Spleen (tissue), 13 donors: ENCODE measurements at places on chromosomes 2 and 18. TPM values are rescaled to one million over a fixed set of nuclear protein-coding genes. Genes with fewer than 3 reads are reported as not detected.

- H3K4me1 ChIP-seq, result no peaks in the 10 kb centered on the region
- H3K27me3 ChIP-seq, result no peaks in the 10 kb centered on the region
- H3K4me3 ChIP-seq, result no peak overlapping the region
- H3K36me3 ChIP-seq, result no peaks in the 10 kb centered on the region
- DNase-seq, result no peak
These were observed 49.5 kb downstream of the CHST9 start for GRCh38 chr18:27135504-27136207.

- no peak overlapping the region for H3K4me3 ChIP-seq
- H3K36me3 ChIP-seq, result no peaks in the 10 kb centered on the region
- H3K27ac ChIP-seq, result no peak overlapping the region
- DNase-seq, result no peak
These were observed 71.4 kb downstream of the NAB1 start for GRCh38 chr2:190720276-190720675.

GRCh38 chr18:53148123-53148522 lies 808.1 kb downstream of the DCC start:
- H3K4me3 ChIP-seq, result no peak overlapping the region
- H3K27me3 ChIP-seq, result no peaks in the 10 kb centered on the region
- no peaks in the 10 kb centered on the region for H3K36me3 ChIP-seq
- DNase-seq, result no peak

DNA sequence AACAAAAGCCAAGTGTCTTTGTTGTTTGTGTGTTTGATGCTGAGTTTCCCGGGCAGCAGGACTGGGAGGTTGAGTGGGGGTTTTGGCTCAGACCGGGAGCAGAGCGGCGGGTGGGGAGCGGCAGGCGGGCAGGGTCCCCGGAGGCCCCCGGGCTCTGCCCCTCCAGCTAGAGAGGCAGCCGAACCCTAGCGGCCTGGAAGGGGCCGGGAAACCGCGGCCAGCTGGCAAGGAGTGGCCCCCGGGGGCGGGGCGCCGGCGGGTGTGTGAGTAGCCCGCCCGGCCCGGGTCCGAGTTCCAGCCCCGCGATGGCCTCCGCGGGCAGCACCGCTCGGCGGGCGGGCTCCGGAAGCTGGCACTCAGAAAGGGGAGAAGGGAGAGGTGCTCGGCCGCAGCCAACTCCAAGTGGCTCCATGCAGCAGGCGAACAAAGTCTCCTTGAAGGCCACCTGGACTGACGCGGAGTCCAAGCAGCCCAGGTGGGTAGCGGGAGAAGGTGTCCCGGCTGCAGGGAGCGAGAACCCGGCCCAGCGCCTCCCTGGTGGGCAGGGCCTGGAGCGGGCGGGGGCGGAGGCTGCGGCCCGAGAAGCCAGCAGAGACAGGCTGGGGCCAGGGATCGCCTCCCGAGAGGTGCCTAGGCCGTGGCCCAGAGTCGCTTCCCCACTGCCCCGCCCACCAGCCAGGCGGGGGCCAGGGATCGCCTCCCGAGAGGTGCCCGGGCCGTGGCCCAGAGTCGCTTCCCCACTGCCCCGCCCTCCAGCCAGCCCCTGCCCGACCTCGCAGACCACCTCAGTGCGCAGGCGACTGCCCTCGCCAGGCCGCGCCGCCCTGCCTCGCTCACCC lies at the start of gene ANKRD53:
ANKRD53 (plus strand) TSS at position 290 of the 839 bp plus-strand sequence; CDS start at position 306, 16 bp downstream.
- H3K36me3 ChIP-seq, result no peaks in the 10 kb centered on the region
- no peaks in the 10 kb centered on the region for H3K27me3 ChIP-seq
- peak within 1 kb of the TSS; percentile 56 for H3K4me3 ChIP-seq
- peaks cover 22% of the 10 kb centered on the region for H3K4me1 ChIP-seq
- DNase-seq, result peak; percentile 86
- peak within 1 kb of the TSS; percentile 88 for H3K27ac ChIP-seq

GRCh38 chr2:127810156-127810618 lies 784 bp downstream of the WDR33 start:
- H3K27ac ChIP-seq, result peak overlapping the region; percentile 79
- H3K27me3 ChIP-seq, result no peaks in the 10 kb centered on the region
- no peak for DNase-seq
- peaks cover 63% of the 10 kb centered on the region for H3K4me1 ChIP-seq
- peak overlapping the region; percentile 82 for H3K4me3 ChIP-seq
- H3K36me3 ChIP-seq, result no peaks in the 10 kb centered on the region

The EPB41L3 gene
- 49.7 TPM for total RNA-seq

The SPATS2L gene
- 84.7 TPM for total RNA-seq

DNA sequence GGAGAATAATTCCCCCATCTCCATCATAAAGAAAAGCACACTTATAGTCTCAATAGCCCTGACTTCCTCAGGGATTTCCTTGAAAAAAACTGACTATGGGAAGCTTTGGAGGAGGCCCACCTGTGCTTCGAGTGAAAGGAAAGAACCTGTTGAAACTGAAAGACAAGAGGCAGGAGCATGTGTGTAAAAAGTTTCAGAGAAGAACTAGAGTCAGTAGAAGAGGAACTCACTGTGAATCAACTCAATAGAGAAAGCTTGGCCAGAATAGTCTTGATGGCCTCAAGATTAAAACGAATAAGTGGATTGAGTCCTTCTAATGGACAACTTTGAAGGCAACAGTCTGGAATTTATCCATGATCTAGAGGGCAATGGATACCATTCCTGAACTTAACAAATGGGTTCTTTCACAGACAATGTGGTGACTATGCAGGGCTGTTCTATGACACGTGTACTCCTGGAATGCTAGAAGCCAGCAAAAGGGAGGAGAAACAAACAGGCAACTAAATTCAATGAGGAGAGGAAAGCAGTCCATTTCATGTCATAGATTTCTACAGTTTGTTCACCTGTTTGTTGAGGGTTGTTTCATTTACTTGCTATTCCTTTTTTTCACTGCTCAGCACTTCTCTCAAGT lies 442.3 kb downstream of the GRB14 start:
- H3K27me3 ChIP-seq, result no peaks in the 10 kb centered on the region
- H3K36me3 ChIP-seq, result no peaks in the 10 kb centered on the region
- H3K27ac ChIP-seq, result no peak overlapping the region

DNA sequence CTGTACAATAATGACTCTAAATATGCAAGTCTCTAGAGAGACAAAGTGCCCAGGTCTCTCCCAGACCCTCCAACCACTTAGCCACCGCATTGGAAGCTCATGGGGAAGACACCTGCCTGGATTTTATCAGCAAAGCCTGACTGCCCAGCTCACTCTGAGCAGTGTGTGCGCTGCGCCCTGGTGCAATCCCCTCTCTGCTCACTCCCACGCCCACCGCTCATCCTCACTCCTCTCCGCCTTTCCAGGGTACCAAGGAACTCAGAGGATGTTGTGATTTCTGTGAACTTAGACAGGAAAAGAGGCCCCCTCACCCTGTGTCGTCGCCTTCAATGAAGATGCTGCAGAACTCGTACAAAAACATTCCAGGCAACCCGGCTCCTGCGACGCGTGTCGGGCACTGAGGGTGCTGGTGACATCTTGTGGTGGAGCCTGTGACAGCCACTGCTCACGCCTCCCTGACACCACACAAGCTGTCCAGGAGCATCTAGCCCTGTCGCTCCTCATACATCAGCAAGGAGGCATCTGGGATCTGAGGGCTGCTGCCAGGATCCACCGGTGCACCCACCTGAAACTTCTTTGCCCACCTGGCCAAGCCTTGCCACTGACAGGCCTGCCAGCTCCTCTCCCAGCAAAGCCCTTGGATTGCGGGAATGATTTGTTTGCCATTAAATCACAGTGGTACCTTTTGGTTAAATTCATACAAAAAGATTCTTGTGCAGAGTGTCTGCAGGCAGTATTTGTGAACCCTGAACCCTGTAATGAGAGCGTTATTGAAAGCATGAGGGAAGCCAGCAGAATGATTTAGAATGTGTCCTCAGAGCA lies 220.4 kb downstream of the ZNF516 start:
- H3K4me1 ChIP-seq, result no peaks in the 10 kb centered on the region
- no peaks in the 10 kb centered on the region for H3K27me3 ChIP-seq
- H3K36me3 ChIP-seq, result no peaks in the 10 kb centered on the region
- no peak overlapping the region for H3K27ac ChIP-seq
- DNase-seq, result no peak
- no peak overlapping the region for H3K4me3 ChIP-seq

The SERPINB13 gene
- not detected for total RNA-seq

DNA sequence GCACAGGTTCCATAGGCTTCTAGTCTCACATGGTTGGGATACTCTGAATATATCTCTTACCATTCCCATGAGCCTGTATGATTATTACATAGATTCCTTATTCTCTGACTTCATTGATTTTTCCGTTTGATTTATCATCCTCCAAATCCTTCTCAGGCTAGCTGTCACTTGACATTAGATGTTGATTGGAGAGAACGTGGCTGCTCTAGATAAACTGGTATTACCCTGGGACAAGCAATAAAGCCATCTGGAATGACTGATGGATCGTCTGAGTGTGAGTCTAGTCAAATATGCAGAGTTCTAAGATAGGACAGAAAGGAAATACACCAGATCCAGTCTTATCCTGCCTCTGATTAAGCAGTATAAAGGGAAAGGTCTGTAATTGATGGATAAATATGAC lies 325.6 kb upstream of the EPHA4 start:
- no peak overlapping the region for H3K4me3 ChIP-seq
- H3K4me1 ChIP-seq, result no peaks in the 10 kb centered on the region
- H3K27ac ChIP-seq, result no peak overlapping the region
- DNase-seq, result no peak
- H3K36me3 ChIP-seq, result no peaks in the 10 kb centered on the region
- no peaks in the 10 kb centered on the region for H3K27me3 ChIP-seq

The SERPINB4 gene
- total RNA-seq, result not detected

DNA sequence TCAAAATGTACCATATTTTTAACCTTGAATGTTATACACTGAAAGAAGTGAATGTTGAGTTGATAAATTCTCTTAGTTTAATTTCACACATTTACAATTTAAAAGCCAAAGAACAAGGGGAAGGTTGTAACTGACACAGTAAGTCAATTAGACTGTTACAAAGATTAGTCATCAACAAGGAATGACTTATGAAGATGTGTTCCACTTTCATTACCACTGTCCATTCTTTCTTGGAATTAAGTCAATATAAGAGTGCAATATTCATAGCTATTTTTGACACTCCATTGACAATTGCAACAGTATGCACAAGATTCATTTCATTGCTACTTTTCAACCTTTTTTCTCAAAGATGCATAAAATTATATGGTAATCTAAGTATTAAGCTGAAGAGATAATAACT lies 291.3 kb downstream of the RIT2 start:
- H3K4me3 ChIP-seq, result no peak overlapping the region
- no peak overlapping the region for H3K27ac ChIP-seq
- no peak for DNase-seq
- H3K36me3 ChIP-seq, result no peaks in the 10 kb centered on the region
- no peaks in the 10 kb centered on the region for H3K27me3 ChIP-seq

The HOXD12 gene
- not detected for total RNA-seq

DNA sequence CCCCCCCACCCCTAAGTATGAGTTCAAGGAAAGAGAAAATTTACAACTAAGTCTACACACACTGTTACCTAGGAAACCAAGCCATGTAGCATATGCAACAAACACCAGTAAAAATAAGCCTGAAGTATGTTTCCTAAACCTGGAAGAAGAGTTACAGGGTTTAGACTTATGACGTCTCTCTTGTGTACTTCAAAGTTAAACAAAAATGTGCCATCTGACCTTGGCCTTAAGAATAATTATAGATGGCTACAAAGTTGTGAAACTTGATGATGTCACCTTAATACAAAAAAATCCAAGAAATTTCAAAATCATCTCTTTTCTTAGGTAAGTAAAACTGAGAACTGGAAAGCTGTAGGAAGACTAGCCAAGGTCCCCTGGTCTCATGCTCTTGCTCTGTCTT lies 297.6 kb upstream of the NRXN1 start:
- H3K4me3 ChIP-seq, result no peak overlapping the region
- no peaks in the 10 kb centered on the region for H3K4me1 ChIP-seq
- no peaks in the 10 kb centered on the region for H3K36me3 ChIP-seq
- H3K27me3 ChIP-seq, result no peaks in the 10 kb centered on the region
- no peak for DNase-seq

- H3K36me3 ChIP-seq, result no peaks in the 10 kb centered on the region
- H3K4me1 ChIP-seq, result no peaks in the 10 kb centered on the region
- H3K4me3 ChIP-seq, result no peak overlapping the region
- no peak for DNase-seq
- H3K27ac ChIP-seq, result no peak overlapping the region
These were observed 720.3 kb downstream of the KCNJ3 start for GRCh38 chr2:155418753-155419152.

GRCh38 chr2:241224851-241225438 lies 36.5 kb downstream of the ANO7 start:
- no peaks in the 10 kb centered on the region for H3K4me1 ChIP-seq
- H3K4me3 ChIP-seq, result no peak overlapping the region
- no peaks in the 10 kb centered on the region for H3K36me3 ChIP-seq
- H3K27me3 ChIP-seq, result no peaks in the 10 kb centered on the region

The CCDC85A gene
- total RNA-seq, result 0.70 TPM

DNA sequence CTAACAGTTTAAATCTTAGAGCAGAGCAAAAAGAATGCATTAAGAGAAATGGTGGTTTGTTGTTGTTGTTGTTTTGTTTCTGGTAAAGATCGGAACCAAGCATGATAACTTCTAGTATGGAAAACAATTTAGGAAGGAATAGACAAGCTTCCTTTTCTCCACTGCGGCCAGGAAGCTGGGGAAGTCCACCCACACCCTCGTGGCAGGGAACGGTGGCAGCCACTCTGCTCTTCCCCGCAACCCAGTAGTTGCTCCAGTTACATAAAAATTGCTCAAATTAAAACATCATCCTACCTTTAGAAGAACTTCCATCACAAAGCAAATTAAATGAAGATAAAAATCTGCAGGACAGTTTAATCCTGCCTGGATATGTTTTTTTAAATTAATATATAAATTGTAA lies 113.0 kb downstream of the RBMS1 start:
- H3K27me3 ChIP-seq, result no peaks in the 10 kb centered on the region
- H3K4me3 ChIP-seq, result no peak overlapping the region
- H3K36me3 ChIP-seq, result no peaks in the 10 kb centered on the region
- peak overlapping the region; percentile 84 for H3K27ac ChIP-seq

DNA sequence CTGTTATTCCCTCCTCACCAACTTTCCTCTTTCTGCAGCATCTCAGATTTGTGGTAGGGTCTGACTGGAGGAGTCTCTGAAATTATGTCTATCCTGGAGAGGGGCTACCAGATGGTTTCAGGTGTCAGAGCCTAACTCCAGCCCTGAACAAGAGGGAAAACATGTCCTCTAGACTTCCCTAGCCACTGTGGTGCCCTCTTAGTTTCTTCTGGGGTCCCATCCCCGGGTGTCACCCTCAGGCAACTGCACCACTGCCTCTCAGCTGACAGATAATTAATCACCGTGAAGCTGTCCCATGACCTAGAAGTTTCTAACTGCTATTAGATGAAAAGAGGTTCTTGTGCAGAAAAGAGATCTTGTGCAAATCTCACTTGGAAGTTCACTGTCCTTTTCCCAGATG lies 95.1 kb upstream of the CELF4 start:
- H3K4me3 ChIP-seq, result no peak overlapping the region
- no peak overlapping the region for H3K27ac ChIP-seq
- H3K4me1 ChIP-seq, result no peaks in the 10 kb centered on the region
